Common myeloid progenitor, CD34-positive (primary cell): ENCODE measurements at places on chromosomes 16 and 17.

GRCh38 chr16:80347900-80348299 lies 192.9 kb upstream of the DYNLRB2 start:
- H3K36me3 ChIP-seq: no peaks in the 10 kb centered on the region
- no peak overlapping the region for H3K4me3 ChIP-seq
- H3K4me1 ChIP-seq: no peaks in the 10 kb centered on the region
- no peaks in the 10 kb centered on the region for H3K27me3 ChIP-seq
- DNase-seq: no peak

- H3K27ac ChIP-seq: no peak overlapping the region
- no peaks in the 10 kb centered on the region for H3K4me1 ChIP-seq
- H3K36me3 ChIP-seq: no peaks in the 10 kb centered on the region
- H3K27me3 ChIP-seq: no peaks in the 10 kb centered on the region
- no peak for DNase-seq
Observed at GRCh38 chr16:35751191-35751941, 2292.0 kb downstream of the TP53TG3F start.

DNA sequence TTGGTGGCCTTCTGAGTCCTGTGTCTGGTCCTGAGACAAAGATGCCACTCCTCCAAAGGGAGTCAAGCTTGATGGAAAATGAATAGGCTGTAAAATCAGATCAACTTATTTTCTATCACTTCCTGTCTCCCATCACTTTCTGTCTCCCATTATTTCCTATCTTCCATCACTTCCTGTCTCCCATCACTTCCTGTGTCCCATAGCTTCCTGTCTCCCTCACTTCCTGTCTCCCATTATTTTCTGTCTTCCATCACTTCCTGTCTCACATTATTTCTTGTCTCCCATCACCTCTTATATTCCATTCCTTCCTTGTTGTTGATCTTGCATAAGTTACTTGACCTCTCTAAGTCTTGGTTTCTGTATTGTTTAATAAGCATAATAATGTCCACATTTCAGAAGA lies 418.5 kb upstream of the EEF2KMT start:
- H3K36me3 ChIP-seq: no peaks in the 10 kb centered on the region
- no peaks in the 10 kb centered on the region for H3K27me3 ChIP-seq
- H3K27ac ChIP-seq: no peak overlapping the region

DNA sequence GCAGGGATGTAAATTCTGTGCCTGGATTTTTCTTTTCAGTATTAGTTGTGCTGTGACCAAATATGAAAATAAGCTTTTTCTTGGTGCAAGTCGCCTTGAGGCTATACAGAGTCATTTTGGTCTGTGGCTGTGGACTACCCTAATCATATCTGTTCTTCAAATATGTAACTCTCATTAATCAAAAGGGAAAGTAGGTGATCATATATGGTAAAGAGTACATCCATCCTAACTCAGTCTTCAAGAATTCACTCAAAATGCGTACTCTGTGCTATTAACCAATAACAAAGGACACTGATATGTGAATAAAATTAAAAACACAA lies 2.6 kb downstream of the CPD start:
- H3K27me3 ChIP-seq: peaks cover 2% of the 10 kb centered on the region
- H3K4me3 ChIP-seq: no peak overlapping the region
- H3K4me1 ChIP-seq: peaks cover 15% of the 10 kb centered on the region
- DNase-seq: no peak
- H3K36me3 ChIP-seq: no peaks in the 10 kb centered on the region
- no peak overlapping the region for H3K27ac ChIP-seq

GRCh38 chr17:56880571-56880970 lies 33.3 kb downstream of the TRIM25 start:
- H3K27me3 ChIP-seq: no peaks in the 10 kb centered on the region
- H3K4me3 ChIP-seq: no peak overlapping the region
- H3K4me1 ChIP-seq: no peaks in the 10 kb centered on the region
- no peak for DNase-seq
- no peaks in the 10 kb centered on the region for H3K36me3 ChIP-seq

- H3K27ac ChIP-seq: no peak overlapping the region
- no peaks in the 10 kb centered on the region for H3K4me1 ChIP-seq
- H3K27me3 ChIP-seq: no peaks in the 10 kb centered on the region
- H3K4me3 ChIP-seq: no peak overlapping the region
Observed at GRCh38 chr16:9395958-9396359, 304.5 kb downstream of the HAPSTR1 start.

DNA sequence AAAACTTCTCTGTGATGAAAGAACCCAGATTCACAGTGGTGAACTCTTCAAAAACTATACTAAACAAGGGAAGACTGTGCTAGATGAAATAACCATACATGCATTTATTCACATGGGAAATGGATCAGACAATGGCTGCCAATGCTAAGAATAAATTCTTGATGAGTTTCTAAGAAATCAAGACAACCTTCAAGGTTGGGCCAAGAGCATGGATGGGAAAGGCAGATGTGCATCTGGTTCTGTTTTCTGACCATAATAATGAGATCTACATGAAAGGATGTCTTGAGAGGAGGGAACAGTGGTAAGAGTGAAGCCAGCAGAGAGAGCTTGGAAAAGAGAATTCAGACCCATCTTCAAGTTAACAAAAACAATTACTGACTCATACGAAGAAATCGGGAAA lies 31.4 kb downstream of the ANKRD11 start:
- H3K36me3 ChIP-seq: peaks cover 4% of the 10 kb centered on the region
- H3K27ac ChIP-seq: no peak overlapping the region
- H3K4me1 ChIP-seq: peaks cover 6% of the 10 kb centered on the region
- H3K4me3 ChIP-seq: no peak overlapping the region

DNA sequence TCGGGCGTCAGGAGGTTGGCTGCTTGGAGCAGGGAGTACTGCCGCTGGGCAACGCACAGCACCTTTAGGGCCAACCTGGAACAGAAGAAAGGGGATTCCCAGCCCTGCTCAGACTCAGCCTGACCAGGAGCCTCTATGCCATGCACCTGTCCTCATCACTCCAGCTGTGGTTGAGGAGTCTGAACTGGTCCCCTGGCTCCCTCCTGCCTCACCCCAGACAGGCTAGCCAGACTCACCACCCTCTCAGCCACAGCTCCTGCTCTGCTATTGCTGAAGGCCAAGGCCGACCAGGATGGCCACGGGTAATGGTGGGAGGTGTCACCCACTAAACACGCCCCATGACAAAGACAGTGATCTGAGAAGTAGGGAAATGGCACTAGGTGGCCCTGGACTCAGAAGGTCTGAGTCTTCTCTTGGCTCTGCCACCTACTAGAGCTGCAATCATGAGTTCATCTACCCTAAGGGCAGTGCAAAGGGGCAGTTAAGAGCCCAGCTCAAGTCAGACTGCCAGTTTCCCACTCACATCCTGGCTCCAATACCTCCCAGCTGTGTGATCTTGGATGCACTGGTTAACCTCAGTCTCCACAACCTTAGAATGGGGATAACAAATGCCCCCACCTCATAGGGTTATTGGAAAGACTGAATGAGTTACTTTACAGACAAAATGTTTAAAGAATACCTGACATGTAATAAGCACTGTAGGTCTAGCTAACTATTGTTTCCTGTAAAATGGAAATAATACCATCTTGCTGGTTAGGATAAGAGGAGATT lies 13.8 kb upstream of the GFAP start:
- H3K4me1 ChIP-seq: no peaks in the 10 kb centered on the region
- H3K4me3 ChIP-seq: no peak overlapping the region
- no peak for DNase-seq
- H3K27me3 ChIP-seq: no peaks in the 10 kb centered on the region
- H3K36me3 ChIP-seq: no peaks in the 10 kb centered on the region

GRCh38 chr16:54405478-54405877 lies 118.9 kb upstream of the IRX3 start:
- H3K27me3 ChIP-seq: peaks cover 3% of the 10 kb centered on the region
- no peak overlapping the region for H3K27ac ChIP-seq
- no peak for DNase-seq
- H3K4me1 ChIP-seq: no peaks in the 10 kb centered on the region
- no peak overlapping the region for H3K4me3 ChIP-seq

DNA sequence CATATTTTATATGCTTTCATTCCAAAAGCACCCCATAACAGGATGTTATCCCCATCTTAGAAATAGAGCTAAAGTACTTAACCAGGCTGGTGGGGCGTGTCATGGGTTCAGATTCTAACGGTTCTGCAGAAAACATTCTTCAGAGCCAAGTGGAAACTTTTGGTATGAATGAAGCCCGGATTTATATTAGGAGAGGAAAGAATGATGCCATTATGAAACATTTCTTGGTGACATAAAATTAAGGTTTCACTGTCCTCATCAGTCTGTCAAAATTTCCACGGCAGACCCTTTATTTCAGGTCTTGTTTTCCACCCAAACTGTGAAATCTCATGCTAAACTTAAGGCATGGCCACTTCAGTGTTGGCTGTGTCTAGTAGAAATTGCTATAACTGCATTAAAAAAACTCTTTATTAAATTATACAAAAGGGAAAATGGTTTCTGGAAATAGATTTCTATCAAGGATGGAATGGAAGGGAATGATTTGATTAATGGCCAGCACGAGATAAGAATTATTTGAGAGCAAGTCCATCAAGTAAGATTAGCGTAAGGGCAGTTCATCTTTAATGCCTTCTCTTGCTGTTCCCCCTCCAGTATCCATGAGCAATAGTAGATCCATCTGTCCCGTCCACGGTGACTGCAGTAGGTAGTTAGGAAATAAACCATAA lies 11.7 kb downstream of the PRKCA start:
- no peak for DNase-seq
- H3K4me1 ChIP-seq: no peaks in the 10 kb centered on the region
- no peak overlapping the region for H3K4me3 ChIP-seq
- H3K27me3 ChIP-seq: no peaks in the 10 kb centered on the region

DNA sequence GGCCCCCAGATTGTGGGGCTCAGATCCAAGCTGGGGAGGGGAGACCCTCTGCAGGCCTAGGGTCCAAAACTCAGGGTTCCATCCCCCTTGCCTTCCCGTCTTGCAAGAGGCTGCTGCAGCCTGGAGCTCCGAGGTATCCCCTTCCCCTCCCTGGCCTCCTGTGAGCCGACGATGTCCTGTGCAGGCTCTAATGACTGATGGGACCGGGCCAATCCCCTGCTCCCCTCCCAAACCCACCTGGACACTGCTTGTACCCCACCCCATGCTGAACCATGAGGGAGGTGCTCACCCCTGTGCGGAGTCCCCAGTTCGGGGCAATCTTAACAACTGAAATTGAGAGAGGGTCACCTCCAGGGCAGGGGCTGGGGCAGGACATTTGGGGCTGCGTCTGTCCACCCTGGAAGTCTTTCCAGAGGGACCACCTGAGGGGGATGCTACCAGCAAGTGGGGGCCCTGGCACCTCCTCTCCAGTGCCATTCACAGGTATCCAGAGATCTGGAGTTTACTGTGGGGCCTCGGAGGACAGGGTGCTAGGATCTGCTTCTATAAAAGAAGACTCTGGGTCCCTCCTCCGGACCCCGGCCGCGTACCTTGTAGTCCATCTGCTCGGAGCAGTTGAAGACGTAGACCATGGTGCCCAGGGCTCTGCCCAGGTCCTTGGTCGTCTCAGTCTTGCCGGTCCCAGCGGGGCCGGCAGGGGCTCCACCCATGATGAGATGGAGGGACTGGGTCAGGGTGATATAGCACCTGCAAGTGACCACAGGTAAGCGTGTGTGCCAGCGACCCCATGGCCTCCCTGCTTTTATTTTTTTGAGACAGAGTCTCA lies 77.3 kb downstream of the DNAH17 start:
- H3K36me3 ChIP-seq: no peaks in the 10 kb centered on the region
- H3K4me3 ChIP-seq: no peak overlapping the region
- no peaks in the 10 kb centered on the region for H3K4me1 ChIP-seq
- no peak for DNase-seq
- no peak overlapping the region for H3K27ac ChIP-seq

- H3K36me3 ChIP-seq: peaks cover 39% of the 10 kb centered on the region
- no peak overlapping the region for H3K4me3 ChIP-seq
- no peak overlapping the region for H3K27ac ChIP-seq
- no peaks in the 10 kb centered on the region for H3K4me1 ChIP-seq
- H3K27me3 ChIP-seq: no peaks in the 10 kb centered on the region
Observed at GRCh38 chr17:29578626-29579485, 10.4 kb downstream of the TP53I13 start.

DNA sequence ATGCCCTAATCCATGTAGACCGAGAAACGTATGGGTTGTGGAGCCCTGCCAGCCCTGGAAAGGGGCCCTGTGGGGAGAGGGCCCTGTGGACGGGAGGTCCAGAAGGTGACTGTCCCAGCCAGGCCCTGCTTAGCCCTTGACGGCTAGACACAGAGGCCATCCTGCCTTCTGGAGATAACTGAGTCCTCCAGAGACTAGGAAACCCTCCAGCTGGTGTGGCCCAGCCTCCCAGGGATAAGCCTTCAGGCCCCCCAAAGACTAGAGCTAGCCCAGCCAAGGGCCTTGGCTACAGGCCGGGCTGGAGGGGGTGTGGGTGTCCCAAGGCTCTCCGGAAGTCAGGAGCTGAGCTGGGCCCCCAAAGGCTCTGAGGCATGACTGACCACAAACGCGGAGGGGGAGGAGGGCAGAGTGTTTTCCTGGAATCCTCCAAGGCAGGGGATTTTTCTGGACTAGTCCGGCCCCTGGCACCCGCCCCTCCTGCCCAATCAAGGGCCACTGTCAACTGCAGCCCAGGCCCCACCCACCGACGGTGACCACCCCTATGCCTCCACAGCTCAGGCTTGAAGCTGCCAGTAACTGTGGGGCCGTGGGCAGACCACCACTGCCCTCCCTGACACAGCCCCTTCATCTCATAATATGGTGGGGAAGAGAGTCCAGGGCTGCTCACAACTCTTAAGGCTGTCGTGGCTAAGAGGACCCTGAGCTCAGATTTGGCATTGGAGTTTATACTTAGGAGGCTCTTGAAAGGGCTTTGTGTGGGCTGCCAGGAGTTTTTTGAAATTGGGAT lies 885 bp upstream of the VASN start:
- no peak for DNase-seq
- H3K4me3 ChIP-seq: no peak overlapping the region
- H3K4me1 ChIP-seq: no peaks in the 10 kb centered on the region
- peaks cover 19% of the 10 kb centered on the region for H3K36me3 ChIP-seq
- H3K27ac ChIP-seq: no peak overlapping the region

DNA sequence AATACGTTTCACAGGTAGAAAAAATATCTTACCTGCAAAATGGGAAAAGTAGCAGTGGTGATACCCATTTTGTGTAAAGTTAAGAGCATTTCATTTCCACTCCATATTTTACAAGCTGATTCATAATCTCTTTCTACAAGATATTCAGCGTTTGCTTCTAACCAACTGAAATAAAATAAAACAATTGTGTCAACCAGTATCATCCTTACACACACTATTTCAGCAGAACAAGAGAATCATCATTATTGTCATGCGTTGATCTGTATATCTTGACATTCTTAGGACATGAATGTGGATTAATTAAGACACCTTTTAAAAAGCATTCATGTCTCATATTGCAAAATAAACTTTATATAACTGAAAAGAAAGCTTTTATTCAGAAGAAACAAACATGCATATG lies 69.8 kb downstream of the BRIP1 start:
- no peak overlapping the region for H3K27ac ChIP-seq
- H3K4me3 ChIP-seq: no peak overlapping the region
- DNase-seq: no peak
- H3K4me1 ChIP-seq: no peaks in the 10 kb centered on the region
- H3K27me3 ChIP-seq: no peaks in the 10 kb centered on the region
- H3K36me3 ChIP-seq: peaks cover 21% of the 10 kb centered on the region
